ENCODE measurements at places on chromosomes 12 and 14.

GRCh38 chr12:121795034-121795968, 1.8 kb upstream of the RHOF start:
- DNase-seq = peak; percentile 73

GRCh38 chr12:126966498-126966897, 1300.5 kb upstream of the TMEM132C start:
- no peak for DNase-seq

DNA sequence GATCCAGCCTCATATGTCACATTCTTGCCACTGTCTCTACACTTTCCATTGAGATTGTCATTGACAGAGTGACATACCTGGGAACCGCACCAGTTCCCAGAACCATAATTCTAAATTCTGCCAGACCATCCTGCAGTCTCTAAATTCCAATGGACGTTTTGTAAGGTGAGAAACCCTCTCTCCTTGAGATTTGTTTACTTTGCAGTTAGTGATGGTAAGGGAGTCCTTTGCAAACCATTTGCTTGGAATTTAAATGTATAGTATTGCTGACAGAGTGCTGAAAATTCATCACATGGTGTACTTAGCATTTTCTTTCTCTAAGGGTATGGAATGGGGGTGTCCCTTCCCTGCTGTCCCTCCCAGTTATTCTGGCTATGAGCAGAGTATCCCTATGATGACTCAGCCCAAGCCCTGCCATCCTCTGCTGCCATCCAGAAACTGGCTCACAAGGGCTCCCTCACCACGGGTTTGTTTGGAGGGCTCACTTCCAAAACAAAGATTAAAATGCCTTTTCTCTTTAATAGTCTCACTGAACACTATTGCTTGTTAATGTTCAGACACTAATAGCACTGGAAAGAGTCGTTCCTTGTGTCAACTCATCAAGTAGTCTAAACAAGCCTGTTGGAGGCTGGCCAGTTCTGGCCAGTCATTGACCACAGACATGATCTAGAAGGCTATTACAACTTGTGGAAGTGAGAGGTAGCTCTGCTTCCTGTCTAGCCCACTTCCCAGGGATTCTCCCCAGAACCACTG, 129.0 kb upstream of the HMGA2 start:
- DNase-seq = peak; percentile 99

DNA sequence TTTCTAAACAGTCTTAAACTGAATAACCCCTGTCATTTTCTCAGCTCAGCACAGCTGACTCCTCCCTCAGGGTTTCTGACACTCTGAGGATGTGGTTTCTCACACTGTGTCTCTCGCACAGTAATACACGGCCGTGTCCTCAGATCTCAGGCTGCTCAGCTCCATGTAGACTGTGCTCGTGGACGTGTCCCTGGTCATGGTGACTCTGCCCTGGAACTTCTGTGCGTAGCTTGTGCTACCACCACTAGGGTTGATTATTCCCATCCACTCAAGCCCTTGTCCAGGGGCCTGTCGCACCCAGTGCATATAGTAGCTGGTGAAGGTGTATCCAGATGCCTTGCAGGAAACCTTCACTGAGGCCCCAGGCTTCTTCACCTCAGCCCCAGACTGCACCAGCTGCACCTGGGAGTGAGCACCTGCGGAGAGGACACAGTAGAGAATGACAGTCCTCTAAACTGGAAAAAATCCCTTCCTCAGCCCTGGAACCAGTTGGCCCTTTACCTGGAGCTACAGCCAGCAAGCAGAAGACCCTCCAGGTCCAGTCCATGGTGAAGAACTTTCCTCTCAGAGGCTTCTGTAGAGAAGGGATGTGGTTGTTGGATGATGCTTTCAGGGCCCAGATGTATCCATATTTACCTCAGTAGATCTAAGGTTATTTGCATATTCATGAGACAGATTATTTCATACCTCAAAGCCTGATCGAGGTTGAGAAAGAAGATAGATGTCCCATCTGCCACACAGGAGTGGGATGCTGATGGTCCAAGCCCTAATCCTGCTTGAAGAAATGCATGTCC, 984.8 kb downstream of the TMEM121 start:
- DNase-seq = no peak

GRCh38 chr12:96425321-96425720, 25.1 kb upstream of the CDK17 start:
- peak; percentile 85 for DNase-seq

DNA sequence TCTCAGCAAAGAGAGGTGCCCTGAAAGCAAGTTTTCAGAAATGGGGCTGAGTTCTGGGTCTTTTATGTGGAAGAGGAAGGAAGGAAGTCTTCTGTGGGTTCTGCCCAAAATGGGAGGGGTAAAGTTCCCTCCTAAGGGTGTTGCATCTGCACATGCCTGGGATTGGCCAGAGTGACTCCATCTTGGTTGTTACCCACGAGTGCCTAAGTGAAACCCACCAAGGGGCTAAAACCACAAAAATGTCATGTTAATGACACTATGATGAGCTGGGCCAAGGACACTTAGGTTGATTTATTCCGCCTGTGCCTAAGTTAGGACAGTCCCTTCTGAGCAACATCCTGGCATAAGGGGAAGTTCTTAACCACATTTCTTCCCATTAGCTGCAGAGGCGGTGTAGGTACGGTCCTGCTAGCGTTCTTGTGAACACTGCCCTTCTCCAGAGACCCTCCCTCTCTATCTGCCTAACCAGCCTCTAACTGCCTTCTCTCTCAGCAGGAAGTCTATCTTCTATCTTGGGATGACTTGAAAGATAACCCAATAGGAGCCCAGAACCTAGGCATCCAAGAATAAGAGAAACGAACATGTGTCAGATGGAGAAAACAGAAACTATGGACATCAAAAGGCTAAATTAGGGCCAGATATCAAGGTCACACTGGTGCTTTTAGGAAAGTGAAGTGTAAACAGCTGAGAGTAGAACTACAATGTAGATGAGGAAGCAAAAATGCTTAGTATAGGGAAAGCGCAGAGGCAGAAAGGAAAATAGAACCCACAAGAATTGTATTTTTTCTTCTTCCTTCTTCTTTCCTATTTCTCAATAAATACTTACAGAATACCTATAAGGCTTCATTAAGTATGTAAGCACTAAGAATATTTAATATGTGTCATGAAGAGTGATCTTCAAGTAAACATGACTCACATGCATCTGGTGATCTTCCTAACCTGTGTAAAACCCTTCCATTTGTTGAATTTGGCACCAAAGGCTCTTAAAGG, 104.2 kb upstream of the AMN1 start:
- no peak for DNase-seq

DNA sequence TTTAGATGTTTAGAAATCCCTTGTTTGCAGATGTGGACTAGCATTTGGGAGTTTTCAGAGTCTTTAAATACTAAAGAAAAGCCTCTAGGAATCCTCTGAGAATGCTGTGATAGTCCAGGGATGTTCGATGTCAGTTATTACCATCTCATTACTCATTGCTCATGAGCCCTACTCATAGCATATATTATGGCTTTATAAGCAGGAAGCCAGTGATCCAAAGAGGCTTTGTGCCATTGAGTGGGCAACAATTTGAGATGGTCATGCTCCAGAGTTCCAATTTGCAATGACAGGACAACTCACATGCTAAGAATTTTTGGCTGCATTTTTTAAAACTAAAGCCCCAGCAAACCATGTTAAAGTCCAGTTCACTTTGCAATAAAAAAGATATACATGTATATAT, 163.0 kb downstream of the OTOGL start:
- DNase-seq = no peak

DNA sequence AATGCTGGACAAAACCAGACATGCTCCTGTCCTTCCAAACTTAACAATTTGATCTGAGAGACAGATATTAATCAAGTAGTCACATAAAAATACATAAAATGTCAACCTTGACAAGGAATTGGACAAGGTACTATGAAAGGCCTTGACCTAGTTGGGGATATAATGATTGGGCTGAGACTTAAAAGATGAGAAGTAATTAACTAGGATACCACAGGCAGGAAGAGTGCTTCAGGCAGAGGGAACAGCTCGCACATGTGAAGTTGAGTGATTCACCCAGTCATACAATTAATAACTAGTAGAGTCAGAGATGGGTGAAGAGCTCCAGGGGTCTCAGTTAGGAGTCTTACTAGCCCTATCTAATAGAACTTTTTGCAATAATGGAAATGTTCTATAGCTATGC, 259.5 kb downstream of the MSRB3 start:
- no peak for DNase-seq
